ENCODE measurements at places on chromosomes 3 and 15. TPM values are rescaled to one million over a fixed set of nuclear protein-coding genes. Genes with fewer than 3 reads are reported as not detected.

- no peak for DNase-seq
Observed at GRCh38 chr3:59404851-59405250, 355.0 kb upstream of the CFAP20DC start.

- peak; percentile 83 for DNase-seq
Observed at GRCh38 chr3:43855674-43856299, 165.0 kb downstream of the ABHD5 start.

- no peak for DNase-seq
Observed at GRCh38 chr15:99434506-99435112, 131.2 kb upstream of the MEF2A start.

DNA sequence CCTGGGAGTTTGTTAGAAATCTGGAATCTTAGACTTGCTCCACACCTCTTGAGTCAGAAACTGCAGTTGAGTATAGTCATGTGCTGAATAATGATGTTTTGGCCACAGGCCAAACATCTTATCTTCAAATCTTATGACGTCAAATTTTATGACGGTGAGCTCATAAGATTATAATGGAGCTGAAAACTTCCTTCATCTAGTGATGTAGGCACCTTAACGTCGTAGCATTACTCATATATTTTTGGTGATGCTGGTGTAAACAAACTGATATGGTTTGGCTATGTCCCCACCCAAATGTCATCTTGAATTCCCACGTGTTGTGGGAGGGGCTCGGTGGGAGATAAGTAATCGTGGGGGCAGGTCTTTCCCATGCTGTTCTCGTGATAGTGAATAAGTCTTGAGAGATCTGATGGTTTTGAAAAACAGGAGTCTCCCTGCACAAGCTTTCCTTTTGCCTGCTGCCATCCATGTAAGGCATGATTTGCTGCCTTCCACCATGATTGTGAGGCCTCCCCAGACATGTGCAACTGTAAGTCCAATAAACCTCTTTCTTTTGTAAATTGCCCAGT, 268.0 kb upstream of the PROK2 start:
- no peak for DNase-seq

- no peak for DNase-seq
Observed at GRCh38 chr15:50241684-50242450, 23.7 kb downstream of the HDC start.

GRCh38 chr15:50798684-50799083, 33.2 kb upstream of the SPPL2A start:
- DNase-seq: peak; percentile 39

- peak; percentile 66 for DNase-seq
Observed at GRCh38 chr15:71588746-71589145, 221.6 kb upstream of the NR2E3 start.

DNA sequence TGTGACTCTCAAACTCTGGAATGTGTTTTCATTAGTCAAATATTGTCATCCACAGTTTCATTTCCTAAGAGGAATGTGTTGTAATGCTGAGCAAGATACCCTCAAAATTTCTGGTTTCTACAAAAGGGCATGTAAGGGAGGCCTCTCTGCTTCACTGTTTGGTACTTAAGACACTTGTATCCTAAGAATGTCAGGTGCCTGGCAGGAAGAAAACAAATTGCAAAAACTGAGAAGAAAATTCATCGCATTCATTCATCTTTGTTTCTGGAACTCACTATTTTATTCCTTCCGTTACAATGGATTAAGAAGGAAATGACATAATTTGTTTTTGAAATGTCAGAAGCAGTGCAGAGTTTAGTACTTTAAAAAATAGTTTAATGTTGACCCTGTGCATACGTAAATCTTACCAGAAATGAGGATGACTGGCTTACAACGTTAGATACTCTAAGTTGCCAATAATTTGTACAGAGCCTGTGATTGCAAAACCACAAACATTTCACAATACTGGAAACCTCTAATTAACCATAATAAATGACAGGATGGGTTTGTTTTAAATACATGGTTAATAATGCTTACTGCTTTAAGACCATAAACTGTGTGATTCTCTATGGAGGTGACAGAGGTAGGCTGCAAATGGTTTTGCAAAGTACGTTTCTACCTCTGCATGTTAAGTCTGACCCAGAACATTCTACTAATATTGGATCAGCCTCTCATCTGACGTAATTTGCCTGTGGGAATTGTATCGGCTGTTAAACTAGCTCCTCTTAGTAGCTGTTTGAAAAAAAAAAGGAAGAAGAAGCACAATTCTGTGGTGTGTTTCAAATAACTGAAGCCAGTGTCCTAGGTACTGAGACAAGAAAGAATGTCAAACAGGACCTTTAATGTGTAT, 477.8 kb downstream of the RBMS3 start:
- DNase-seq: peak; percentile 93

DNA sequence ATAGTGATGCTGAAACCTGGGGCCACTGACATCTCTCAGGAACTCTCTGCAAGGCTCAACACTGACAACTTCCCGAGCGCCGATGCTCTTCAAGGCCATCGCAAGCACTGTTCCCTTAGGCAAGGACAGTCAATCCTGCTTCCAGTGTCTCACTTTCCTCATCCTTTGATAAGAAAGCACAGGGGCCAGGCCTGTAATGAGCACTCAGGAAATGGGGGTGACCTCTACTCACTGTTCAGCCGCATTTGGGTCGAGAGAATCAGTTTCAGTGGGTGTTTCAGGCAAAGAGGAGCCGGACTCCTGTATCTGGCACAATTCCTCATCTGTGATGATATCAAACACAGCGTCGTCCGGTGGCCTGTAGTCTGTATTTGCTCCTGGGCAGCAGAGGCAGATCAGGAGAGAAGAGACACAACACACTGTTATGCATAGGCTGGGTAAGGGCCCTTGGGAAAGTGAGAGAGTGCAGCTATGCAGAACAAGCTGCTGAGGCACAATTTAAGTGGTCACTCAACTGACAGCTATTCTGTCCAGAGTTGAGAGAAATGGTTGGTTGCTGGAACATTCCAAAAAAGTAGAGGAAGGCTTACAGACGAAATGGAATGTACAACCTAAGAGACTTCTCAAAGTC, 11.9 kb downstream of the CXCR6 start:
- DNase-seq: no peak

- no peak for DNase-seq
Observed at GRCh38 chr3:184379358-184380184, at the start of gene CHRD. Gene CHRD (plus strand): TSS chr3:184380054. CDS start chr3:184380319, 265 bp downstream.

DNA sequence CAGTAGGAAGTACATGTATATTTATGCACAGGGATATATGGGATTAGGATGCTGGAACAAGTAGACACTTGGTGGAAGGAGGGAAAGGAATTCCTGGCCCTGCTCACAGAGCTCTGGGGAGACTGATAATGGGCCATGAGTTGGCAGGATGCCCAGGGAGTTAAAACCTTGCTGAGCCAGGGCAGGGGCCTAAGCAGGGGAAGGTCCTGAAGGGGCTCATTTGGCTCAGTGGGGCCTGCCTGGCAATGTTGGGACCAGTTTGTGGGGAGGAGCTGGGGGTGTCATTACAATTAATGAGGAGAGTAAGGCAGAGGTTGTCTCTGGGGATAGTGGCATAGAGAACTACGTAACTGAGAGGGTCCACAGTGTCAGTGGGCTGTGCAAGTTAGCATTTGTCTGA, 124.2 kb upstream of the ADPGK start:
- no peak for DNase-seq

DNA sequence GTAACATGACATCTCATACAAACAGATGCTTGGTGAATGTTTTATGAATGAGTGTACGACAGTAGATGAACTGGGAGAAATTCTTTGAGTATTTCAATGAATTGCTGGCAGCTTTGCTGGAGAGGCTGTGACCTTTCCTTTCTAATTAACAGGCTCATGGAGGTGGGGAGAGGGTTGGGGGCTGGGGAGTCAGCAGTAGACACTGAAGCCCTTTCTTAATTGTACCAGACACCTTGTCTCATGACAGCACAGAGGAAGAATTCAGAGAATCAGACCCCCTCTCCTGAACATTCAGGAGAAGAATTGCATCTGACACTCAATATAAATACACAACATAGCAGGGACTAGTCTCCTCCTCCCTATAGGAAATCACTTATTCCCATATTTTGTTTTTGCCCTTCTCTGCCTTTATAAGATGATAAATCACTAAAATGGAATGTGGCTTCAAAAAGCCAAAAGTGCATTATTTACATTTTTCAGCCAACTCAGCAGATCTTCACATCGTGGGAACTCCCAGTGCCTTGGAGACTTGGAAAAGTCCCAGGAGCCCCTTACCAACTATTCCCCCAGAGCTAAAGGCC, 66.2 kb upstream of the TPM1 start:
- no peak for DNase-seq

DNA sequence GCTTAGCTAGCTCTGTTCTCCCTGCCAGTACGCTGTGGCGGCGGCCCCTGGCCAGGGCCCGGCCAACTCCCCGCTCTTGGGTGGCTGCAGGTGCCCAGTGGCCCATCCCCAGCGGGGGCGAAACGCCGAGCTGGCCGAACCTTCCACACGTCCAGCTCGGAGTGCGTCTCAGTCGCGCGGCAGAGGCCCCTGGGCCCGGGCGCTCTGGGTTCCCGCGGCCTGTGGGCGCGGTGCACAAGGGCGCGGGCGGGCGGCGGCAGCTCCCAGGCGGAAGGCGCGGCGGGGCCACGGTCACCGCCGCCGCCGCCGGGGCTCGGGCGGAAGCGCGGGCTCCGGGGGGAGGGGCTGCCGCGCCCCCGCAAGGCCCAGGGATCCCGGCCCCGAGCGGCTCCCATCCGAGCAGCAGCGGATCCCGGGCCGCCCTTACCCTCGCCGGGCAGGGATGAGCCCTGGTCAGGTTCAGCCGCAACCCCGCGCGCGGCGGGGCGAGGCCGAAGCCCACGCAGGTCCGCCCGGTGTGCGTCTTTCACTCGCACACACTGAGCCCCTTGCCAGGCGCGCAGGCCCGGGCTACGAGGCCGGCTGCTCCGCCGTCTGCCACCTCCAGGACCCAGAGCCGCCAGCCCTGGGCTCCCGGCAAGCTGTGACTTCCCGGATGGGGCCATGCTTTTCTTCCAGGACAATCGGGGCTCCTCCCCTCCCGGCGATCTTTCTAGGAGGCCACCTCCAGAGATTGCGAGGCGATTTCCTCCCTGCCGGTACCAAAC, 54.2 kb downstream of the CCDC54 start:
- DNase-seq: peak; percentile 81

- peak; percentile 90 for DNase-seq
Observed at GRCh38 chr15:88623061-88623460, 1.9 kb downstream of the AEN start.

GRCh38 chr3:12903000-12903800, 61.8 kb upstream of the RPL32 start:
- no peak for DNase-seq

DNA sequence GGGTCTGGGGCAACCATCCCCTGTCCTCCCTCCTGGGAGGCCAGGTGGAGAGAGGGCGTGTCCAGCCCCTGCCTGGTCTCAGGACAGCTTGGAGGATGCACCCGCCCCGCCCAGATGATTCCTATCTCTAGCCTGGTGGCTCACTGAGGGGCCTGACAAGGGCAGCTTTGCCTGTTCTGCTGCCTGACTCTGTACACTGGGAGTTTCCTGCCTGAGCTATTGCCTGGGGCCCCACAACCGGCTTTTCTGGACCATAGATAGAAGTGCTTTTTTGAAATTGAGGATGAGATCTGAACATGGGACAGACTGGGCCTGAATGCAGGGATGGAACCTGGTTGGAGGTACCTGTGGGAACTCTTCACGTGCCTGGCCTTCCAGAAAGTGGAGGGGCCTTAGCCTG, 751 bp upstream of the PLA2G4E start:
- no peak for DNase-seq

- no peak for DNase-seq
Observed at GRCh38 chr15:35055416-35056105, 29.5 kb downstream of the NANOGP8 start.

DNA sequence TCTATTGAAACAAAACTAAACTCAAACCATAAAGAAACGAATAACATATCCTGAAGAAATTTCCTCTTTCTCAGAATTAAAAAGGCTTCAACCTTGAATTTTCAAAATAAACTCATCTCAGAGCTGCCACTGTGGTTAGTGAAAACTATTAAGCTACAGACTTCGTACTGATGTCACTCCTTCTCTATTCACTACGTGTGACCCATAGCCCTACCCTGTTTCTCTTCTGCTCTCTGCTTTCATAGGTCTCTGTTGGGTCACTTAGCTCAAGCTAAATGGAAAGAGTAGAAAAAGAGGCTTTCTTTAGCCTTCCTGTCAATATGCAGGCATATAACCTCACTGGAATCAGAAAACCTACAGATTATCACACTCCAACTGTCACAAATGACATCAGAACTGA, 126.6 kb upstream of the MME start:
- DNase-seq: no peak

DNA sequence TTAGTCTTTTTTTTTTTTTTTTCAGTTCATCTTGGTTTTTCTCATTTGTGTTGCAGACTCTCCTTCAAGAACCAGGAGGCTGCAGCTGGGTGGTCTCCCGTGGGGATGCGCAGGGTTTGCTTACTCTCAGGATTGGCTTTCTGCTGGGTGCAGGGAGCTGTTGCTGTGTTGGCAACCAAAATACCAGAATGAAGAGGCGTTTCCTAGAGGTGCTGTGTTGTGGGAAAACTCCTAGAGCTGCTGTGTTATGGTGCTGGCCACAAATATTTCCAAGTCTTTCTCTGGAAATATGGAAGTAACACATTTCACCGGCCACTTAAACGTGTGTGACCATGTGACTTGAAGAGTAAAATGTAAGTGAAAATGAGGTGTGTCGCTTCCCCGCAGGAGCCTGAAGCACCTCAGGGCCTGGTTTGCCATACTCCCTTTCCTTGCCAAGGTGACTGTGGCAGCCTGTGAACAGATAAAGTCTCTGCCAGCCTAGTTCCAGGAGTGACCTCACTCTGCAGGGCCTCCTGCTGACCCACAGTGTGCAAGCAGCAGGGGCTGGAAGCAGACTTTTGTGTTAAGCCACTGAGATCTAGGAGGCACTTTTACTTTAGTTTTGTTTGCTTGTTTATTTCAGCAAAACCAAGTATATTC, 258.9 kb downstream of the ADAMTS17 start:
- no peak for DNase-seq

GRCh38 chr3:4078903-4079302, 224.3 kb upstream of the SETMAR start:
- no peak for DNase-seq

GRCh38 chr3:52277972-52278509, 408 bp downstream of the WDR82 start:
- peak; percentile 66 for DNase-seq

- DNase-seq: no peak
Observed at GRCh38 chr3:11612515-11613188, 31.1 kb downstream of the VGLL4 start.

DNA sequence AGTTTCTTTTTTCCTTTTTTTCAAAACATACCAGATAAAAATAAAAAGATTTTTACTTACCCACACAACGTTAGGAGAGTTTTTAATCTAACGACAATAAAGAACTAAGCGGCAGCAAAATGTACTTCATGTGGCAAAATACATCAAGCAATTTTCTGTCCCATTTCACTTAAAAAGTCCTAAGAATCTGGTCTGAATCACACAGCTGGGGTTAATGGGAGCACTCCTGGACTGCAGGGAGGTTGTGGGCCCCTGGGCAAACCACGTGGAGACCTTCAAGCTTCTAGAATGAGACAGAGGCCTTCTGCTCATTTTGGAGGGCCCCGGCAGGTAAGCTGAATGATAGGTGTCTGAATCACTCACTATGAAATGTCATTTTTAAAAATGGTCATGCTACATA, 193.8 kb downstream of the RORA start:
- DNase-seq: no peak

The CLN6 gene
- total RNA-seq: 26.5 TPM

The SCG3 gene
- total RNA-seq: not detected

The GP5 gene
- total RNA-seq: 0.15 TPM

The MAP1A gene
- 0.09 TPM for total RNA-seq

The ZPLD1 gene
- total RNA-seq: 0.22 TPM

The OR5H14 gene
- total RNA-seq: not detected

The EIF2B5 gene
- 36.1 TPM for total RNA-seq

The SENP8 gene
- 5.0 TPM for total RNA-seq

The CADM2 gene
- not detected for total RNA-seq

The RSRC1 gene
- 35.8 TPM for total RNA-seq

The NRG4 gene
- not detected for total RNA-seq
